ENCODE measurements at places on chromosomes 4 and X. TPM values are rescaled to one million over a fixed set of nuclear protein-coding genes. Genes with fewer than 3 reads are reported as not detected.

DNA sequence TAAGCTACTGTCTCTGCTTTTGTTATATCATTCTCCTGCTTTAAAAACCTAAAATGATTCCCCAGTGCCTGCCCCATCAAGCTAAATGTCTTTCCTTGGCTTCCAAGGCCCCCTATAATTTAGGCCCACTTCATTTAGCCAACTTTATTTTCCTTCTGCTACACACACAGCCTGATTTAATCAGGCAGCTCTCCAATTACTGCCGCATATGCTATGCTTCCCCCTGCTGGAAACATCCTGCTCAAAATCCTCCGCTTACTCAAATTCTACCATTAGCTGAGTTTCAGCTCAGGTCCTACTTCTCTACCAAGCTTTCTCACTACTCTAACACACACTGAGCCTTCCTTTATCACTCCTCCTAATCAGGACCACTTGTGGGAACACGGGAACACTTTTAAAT is 17.0 kb downstream of the LAMP2 start:
- peak; percentile 38 for DNase-seq

DNA sequence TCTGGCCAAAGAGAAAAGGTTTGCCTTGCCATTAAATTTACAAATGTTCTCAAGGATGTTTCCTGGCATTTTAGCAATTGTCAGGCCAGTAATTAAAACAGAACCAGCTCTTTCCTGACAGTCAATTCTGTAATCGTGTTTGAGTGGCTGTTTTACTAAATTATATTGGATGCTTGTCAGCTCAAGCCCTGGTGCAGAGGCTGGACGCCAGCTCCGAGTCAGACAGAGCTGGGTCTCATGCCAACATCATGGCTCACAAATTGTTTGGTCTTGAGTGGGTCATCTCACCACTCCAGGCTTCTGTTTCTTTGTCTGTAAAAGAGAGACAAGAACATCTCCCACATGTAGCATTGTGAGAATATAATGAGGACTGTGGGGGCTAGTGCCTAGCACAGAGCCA is 190.3 kb upstream of the PSAPL1 start:
- no peak for DNase-seq

ATP2B3 gene
- polyA plus RNA-seq = 0.36 TPM

DNA sequence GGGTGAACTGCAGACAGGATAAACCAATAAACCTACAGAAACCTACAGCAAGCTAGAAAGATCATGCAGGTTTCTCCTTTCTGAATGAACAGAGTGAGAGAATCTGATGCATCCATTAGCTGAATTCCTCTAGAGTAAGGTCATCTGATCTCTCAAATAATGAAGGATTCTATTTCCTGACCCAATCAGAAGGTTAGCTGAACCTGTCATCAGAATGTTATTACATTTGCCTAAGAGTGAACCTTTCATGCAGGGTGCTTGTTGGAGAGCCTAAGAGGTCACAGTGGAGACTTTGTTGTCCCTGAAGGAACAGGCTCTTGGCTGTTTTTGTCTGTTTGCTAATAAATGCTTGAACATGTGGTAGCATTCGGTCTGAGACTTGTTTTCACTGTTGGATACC is 24.0 kb downstream of the MEPE start:
- no peak for DNase-seq

MAMLD1 gene
- polyA plus RNA-seq = 21.1 TPM

- DNase-seq = no peak
Observed at GRCh38 chr4:2962614-2963174, 512 bp downstream of the NOP14 start.

All from hindlimb muscle (tissue), 1 donor.